ENCODE measurements at places on chromosomes 6 and 20.

DNA sequence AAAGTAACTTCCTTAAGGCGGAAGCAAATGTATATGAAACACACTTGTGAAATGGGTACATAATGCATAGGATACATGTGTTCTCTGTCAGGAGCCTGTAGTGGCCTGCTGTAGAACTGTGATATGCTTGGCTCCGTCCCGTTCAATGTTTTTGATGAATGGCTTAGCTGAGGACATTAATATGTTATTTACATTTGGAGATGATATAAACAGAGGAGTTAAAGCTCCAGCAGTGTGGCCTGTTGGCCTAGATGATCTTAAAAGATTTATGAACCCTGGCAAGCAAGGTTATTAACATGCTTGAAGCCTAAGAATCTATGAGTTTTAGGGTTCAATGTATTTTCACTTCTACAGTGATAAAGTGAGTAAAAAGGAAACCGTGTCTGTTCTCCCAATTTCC is 59.2 kb downstream of the AKAP12 start:
- no peak for DNase-seq

DNA sequence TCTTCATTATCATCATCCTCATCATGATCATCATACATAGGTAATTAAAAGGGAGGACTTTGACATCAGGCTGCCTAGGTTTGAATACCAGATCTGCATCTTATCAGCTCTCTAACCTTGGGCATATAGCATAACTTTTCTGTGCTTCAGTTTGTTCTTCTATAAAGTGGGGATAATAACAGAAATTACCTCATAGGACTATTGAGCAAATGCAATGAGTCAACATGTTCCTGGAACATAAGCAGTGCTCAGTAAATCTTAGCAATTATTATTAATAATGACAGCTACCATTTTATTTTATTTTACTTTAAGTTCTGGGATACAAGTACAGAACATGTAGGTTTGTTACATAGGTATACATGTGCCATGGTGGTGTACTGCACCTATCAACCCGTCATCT is 7.2 kb downstream of the C20orf202 start:
- no peak for DNase-seq

DNA sequence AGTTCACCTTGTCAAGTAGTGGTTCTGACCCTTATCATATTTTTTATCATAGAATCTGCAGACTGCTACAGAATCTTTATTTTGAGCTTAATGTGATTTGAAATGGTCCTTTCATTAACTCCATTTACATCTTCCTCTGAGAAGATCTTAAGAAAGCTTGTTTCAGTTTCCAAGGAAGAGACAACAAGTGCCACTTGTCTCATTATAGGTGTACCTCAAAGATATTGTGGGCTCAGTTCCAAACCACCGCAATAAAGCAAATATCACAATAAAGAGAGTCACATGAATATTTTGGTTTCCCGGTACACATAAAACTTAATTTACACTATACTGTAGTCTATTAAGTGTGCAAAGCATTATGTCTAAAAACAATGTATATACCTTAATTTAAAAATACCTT is 66.4 kb upstream of the ATXN1 start:
- no peak for DNase-seq

DNA sequence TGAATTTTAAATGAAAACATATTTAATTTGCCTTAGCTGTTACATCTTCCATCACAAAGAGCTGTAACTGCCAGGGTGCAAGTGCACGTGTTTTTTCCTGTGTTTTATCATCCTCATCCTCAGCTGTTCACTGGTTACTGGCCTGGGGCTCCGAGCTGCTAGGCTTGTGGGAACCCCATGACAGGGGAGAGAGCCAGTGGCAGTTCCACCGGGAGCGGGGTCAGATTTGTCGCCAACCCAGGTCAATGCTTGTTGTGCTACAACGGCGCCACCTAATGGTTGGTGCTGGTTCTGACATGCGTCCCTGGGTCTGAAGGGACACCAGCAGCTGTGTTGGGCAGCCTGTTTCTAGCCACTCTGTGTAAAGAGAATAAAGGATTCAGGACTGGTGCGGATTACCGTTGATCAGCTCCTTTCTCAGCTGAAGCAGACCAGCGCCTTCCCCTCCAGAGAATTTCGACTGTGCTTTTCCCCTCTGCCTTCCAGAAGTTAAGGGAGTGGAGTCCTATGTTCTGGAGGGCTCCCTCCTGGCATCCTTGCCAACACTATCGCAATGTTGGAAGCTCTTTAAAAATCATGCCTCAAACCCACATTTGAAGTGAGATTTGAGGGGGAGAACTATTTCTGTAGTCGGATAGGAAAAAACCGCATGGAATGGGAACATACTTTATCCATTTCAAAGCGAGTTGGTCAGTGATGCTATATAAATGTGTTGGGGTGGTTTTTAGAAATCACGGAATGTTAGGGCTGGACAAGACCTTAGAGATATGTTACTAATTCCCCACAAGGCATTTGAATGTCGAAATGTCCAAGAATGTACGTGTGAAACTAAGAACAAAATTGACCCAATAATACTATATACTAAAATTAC is 32.1 kb downstream of the SUMO4 start:
- DNase-seq, result peak; percentile 77

- DNase-seq, result no peak
Observed at GRCh38 chr6:19478992-19479391, 358.2 kb upstream of the ID4 start.

- no peak for DNase-seq
Observed at GRCh38 chr20:5864428-5864827, 85.9 kb downstream of the TRMT6 start.

DNA sequence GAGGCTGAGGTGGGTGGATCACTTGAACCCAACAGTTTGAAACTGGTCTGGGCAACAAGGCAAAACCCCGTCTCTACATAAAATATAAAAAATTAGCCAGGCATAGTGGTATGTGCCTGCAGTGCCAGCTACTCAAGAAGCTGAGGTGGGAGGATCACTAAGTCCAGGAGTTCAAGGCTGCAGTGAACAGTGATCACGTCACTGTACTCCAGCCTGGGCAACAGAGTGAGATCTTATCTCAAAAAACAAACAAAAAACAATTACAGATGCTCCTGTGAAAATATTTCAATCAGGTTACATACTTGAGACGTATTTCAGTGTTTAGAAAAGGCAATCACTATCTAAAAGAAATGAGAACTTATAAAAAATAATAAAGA is 33.8 kb downstream of the RANBP9 start:
- DNase-seq, result no peak

DNA sequence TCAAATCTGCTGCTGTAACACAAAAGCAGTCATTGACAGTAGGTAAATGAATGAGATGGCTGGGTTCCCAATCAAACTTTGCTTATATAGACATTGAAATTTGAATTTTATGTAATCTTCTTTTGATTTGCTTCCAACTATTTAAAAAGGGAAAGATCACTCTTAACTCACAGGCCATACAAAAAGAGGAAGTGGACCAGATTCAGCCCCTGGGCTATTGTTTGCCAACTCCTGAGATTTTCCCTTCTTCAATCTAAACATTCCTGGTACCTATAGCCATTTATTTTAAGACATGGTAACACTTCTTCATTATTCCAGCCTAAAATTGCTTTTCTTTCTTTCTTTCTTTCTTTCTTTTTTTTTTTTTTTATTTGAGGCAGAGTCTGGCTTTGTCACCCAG is 260.6 kb downstream of the TFAP2A start:
- no peak for DNase-seq

- DNase-seq, result no peak
Observed at GRCh38 chr20:40191573-40191972, 497.5 kb downstream of the MAFB start.

GRCh38 chr20:54340667-54341081 is 132.8 kb downstream of the PFDN4 start:
- no peak for DNase-seq

- DNase-seq, result no peak
Observed at GRCh38 chr6:144190080-144190479, 39.8 kb downstream of the STX11 start.

GRCh38 chr20:7754102-7754501 is 186.2 kb downstream of the HAO1 start:
- no peak for DNase-seq

DNA sequence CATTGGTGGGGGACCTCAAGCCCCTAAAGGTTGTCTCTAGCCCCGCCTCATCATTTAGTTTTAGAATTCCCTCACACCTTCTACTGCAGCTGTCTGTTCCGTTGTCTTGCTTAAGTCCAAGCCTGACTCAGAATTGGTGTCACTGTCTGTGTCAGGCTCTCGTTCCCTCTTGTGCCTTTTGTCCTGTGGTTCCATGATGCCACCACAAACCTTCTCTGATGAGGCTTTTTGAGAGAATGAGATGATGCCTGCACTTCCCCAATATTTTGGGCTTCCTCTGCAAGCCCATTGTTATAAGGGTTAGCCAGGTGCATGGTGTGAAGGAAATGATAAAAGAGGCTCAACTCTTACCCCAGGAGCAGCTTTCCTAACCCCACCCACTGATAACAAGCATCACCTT is 8.1 kb upstream of the AKIRIN2 start:
- no peak for DNase-seq

DNA sequence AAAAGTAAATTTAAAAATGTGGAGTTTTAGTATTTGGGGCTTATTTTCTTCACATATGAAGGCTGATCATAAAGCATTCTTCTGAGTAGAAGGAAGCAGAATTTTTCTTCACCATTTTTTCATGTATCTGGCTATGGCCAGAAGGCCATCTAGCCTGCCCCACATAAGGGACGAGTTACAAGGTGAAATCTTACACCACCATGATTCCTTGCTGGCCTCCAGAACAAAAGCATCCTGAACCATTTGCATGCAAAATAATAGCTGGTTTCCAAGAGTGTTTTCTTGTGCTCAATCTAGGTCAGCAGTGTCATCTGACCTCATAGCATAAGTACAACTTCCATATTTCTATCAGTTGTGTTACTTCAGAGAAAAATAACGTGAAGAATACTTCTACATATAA is 93.1 kb downstream of the BMP5 start:
- no peak for DNase-seq

DNA sequence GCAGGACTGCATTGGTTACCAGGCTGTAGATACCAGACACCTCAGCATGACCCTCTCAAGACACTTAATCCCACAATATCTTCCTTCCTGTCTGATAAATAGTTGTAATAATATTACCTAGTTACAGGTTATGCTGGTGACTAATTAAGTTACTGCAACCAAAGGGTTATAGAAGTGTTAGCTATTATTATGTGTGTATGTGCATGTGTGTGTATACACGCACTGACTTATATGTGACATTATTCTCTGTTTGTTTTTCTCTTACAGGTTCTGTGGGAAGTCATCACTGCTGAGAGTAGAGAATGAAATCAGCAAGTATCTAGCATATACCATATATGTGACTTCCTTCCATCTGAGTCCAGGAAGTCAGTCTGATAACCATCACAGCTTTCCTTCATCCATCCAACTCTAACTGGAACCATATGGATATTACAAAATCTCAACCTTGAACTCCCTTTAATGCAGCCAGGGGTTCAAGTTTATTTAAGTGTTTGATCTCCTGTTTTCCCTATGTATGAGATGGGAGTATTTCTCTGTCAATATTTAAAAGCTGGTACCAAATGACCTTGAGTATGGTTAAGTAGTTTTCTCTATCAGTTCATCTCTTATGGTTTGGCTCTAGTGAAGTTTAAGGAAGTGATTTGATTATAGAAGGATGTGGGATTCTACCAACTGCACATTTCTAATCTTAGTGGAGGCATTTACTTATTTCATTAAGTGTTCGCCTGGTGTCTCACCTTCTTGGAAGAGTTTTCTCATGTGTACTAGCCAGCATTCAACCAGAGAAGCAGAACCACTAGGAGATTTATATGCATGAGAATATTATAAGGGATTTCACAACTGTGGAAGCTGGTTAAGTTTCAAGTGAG is 313.2 kb downstream of the HIVEP2 start:
- no peak for DNase-seq

DNA sequence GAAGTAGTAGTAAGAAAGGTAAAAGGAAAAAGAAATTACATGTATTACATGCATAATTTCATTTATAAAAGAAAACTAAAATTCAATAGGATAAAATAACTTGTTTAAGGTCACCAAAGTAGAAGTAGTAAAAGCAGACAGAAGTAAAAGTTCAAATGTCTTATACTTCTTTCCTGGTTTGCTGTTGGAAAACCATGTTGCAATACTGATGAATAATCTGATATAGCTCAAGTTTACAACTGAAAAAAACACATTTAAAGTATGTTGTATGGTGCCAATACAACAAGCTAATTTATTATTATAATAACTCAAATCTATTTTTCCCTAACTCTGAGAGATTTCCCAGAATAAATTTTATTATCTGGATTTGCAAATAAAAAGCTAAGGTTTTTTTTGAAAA is 78.3 kb downstream of the PHIP start:
- DNase-seq, result no peak

DNA sequence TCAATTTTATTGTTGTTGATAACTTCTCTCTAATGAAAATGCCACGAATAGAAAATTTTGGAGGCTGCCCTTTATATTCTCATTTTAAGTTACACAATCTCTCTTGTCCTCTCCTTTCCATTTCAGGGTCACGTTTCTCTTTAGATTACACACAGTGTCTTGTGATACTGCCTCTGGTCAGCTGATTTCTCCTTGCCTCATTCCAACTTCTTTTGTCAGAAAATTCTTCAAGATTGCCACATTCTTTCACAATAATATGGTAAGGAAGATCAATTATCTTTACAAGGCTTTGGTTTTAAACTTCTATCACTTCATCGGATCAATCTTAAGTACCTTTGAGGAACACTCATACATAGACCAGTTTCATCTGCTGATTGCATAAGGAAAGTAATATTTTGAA is 370.3 kb downstream of the RFPL4B start:
- no peak for DNase-seq

- DNase-seq, result no peak
Observed at GRCh38 chr6:2857580-2858337, 16.1 kb upstream of the SERPINB1 start.

GRCh38 chr6:155710704-155711103 is 255.1 kb upstream of the NOX3 start:
- DNase-seq, result no peak

DNA sequence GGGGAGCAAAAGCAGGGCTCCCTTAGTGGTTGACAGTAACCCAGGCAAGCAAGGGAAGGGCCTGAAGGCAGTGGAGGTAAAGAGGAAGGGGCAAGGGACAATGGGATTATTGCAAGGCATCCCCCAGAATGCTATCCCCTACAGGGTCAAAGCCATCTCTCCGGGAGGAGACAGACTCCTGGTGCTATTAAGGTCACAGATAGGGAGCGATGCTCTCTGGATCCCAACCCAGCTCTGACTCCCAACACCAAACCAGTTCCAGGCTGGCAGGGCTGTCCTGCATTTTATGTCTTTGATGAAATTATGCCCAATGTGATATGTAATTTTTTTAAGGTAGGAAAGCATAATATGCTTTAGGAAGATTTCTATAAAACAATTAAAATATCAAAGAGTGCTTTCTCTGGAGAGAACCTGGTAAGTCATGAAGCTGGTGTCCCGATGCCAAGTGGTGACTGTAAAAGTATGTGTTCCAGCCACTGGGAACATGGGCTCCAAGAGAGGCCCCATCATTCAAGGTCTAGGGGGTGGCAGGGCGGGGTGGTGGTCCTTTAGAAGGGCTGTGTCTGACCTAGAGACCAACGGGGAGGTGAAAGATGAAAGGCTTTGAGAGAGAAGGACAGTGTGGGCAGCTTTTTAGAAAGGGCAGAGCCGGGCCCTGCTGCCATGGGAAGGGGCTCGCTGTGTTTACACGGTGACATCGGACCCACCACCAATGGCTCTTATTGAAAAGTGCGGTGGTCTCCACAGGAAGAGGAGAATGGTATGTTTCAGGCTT is 276.5 kb downstream of the CDC5L start:
- no peak for DNase-seq

- no peak for DNase-seq
Observed at GRCh38 chr20:21353236-21353635, 44.1 kb downstream of the NKX2-4 start.
